ENCODE measurements at places on chromosomes 2 and 18.

- DNase-seq = peak; percentile 24
These were observed 26.6 kb upstream of the NOTO start for GRCh38 chr2:73175663-73176204.

DNA sequence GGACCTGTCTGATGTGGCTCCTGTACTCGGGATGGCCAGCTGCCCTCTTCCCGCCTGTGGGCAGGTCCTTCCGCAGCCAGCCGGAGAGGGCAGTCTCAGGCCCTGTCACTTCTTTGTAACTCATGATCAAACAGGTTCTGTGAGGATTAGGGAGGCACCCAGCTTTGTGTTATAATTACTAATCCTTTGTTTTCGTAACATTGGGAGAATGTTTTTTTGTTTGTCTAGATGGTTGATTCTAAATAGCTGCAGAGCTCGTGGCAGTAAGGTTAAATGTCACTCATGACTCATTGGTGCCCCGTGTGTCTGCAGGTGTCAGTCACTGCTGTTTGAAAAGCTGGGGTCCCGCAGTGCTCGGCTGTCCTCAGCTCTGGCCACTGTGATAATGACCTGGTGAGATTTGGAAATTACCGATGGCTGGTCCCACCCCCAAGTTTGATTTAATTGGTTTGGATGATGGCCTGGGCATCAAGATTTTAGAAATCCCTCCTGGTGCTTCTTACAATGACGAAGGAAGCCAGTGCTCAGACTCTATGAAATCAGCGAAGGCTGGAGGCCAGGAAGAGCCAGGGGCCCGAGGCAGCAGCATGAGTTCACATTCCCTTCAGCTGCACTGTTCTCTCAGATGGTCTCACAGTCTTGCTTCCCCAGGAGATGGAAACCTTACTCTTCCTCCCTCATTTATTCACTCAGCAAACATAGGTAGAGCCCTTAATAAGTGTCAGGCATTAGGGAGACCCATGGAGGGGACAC lies 172.8 kb downstream of the VAPA start:
- no peak for DNase-seq

GRCh38 chr2:163611557-163611906 lies 124.3 kb downstream of the FIGN start:
- DNase-seq = no peak

- DNase-seq = peak; percentile 10
These were observed 45.4 kb upstream of the SNTG2 start for GRCh38 chr2:905091-905832.

DNA sequence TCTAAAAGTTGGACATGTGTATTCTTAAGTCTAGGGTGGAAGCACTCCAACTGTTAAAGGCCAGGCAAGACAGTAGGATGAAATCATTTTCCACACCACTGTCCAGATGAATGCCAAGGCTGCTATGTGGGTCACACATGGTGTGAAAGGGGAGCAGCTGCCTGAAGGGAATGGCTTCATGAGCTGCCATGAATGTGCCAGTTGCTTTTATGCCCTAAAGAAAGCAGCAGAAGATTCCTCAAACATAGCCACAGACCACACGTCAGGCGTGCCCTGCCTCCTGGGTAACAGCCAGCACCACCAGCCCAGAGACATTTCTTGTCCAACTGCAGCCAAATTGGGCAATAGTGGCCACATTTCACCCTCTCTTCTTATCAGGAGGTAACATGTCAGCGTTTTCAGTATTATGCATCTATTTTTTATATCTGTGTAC lies 130.2 kb downstream of the MTCL1 start:
- DNase-seq = no peak

- no peak for DNase-seq
These were observed 258.2 kb downstream of the LTBP1 start for GRCh38 chr2:33204945-33205344.

DNA sequence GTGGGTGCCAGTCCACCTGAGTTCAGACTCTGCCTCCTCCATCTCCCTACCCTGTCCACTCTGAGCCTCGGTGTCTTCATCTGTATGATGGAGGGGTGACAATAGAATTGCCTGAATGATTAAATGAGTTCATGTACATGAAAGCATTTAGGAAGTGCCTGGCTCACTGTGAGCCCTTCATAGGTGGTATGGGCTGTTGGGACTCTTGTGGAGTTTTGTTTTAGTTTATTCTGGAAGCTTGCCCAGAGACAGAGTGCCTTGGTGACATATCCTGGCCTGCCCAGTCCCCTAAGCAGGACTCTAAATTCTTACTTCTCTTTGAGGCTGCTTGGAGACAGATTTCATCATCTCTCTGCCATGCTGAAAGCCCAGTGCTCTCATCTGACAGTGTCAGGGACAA lies 24.5 kb upstream of the GIGYF2 start:
- no peak for DNase-seq

GRCh38 chr18:46759890-46760289 lies 3.0 kb upstream of the ST8SIA5 start:
- DNase-seq = peak; percentile 59

DNA sequence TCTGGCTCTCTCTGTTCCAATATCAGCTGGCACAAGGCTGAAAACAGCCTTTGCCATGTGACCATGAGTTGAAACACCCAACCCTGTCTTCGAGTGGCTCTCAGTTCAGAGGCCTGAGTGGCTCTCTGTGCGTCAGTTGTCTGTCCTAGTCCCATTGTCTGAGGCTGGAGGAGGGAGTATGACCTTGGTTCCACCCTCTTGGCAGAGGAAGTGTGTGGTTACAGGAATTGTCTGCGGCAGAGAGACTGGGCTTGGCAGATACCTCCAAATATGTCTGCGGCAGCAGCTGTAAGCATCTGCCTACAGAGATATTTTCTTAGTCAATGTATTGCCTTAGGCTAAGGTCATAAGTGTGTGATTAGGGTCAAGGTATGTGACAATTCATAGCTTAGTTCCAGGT lies 32.6 kb downstream of the CNGA3 start:
- DNase-seq = peak; percentile 25

GRCh38 chr2:216517447-216518225 lies 19.0 kb downstream of the RPL37A start:
- DNase-seq = no peak

GRCh38 chr2:8119782-8120505 lies 561.9 kb upstream of the ID2 start:
- DNase-seq = no peak

DNA sequence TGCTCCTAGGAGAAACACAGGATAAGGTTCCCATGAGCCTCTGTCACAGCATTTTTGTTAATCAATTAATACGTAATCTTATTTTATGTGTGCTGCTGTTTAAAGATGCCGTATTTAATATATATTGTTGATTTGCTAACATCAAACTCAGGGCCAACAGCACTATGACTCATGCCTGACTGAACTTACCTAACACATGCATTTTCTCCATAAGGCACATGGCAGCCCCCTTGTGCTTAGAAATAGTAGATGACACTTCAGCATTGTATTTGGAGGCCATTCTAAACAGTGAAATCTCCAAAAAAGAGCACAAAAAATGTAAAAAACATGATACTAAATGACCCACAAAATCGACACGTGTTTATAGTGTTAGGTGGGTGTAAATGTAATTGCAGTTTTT lies 314.8 kb downstream of the MYCN start:
- DNase-seq = no peak

- no peak for DNase-seq
These were observed 570.7 kb downstream of the THSD7B start for GRCh38 chr2:137336067-137336466.

Data from NCI-H1092 treated with DMSO at 0.1 percent for 48 hours (cell line).